ENCODE measurements at places on chromosomes 3 and 15.

DNA sequence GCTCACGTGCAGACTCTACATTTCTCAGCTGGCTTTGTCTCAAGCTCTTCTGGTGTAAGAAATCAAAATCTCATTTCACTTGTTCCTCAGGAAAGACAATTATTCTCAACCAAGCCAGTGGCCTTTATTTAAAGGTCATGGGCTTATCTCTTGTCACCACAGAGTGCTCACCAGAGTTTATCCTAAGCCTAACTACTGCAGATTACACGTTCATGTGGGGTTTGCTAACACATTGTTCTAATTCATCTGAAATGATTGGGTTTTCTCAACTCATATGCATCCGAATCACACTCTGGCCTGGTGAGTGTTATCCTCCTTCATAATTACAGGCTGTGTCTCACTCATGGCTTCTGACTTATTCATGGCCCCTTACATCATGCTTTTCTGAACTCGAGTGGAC lies 83.3 kb upstream of the TSC22D2 start:
- no peak for DNase-seq

- DNase-seq: no peak
Observed at GRCh38 chr15:75089456-75090387, 66.3 kb downstream of the PPCDC start.

DNA sequence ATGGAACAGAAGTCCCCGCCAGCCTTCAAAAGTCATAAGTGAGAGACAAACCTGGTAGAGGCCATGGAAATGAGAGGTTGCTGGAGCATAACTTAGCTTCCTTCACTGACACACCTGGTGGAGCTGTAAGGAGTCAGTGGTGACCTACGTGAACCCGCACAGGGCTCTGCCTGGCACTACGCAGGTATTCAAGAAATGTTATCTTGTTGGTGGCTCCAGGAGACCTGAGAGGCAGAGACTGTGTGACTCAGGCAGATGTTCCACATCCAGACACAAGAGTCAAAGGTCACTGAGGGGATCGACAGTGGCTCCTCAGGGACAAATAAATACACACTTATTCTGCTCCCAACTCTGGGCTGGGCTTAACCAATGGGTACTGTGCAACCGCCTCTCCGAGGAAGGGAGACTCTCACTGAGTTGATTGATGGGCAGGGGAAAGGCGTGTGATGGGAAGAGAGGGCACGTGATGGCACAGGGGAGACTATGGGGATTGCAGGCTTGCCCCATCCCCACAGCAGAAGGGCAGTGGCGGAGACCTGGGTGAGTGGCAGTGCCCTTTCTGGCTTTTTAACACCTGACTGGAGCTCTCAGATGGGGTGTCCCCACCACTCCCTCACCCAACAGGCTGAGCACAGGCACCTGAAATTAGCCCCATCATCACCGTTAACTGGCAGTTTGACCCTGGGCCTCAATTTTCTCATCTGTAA lies 111.7 kb upstream of the SMAD3 start:
- no peak for DNase-seq

GRCh38 chr3:127034195-127034989 lies 51.5 kb downstream of the PLXNA1 start:
- DNase-seq: no peak

DNA sequence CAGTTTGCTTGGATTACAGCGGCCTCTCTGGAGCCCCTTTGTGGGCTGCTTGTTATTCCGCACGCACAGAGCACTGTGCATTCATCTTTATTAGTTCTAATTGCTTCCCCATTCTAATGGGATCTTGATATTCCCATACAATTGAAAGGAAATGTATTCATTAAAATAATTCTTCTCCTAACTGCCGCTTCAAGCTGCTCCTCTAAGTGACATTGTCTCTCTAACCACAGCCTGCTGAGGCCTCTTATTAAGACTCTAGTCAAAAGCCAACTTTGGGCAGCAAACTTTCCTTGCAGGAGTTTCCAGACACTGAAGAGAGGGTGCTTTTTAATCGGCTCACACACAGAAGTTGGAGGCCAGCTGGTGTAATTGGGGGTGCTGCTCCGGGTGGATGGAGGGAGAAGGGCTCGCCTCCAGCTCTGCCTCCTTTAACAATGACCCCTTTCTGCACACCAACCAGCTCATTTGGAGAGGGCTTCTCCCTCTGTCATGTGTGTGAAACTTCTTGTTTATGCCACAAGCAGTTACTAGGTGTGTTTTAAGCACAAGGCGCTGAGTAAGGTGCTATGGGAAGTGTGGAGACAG lies 5.6 kb upstream of the MAGEF1 start:
- no peak for DNase-seq

GRCh38 chr3:130423064-130423463 lies 77.6 kb downstream of the COL6A5 start:
- no peak for DNase-seq

GRCh38 chr3:17155951-17156350 lies 271.2 kb downstream of the PLCL2 start:
- DNase-seq: no peak

DNA sequence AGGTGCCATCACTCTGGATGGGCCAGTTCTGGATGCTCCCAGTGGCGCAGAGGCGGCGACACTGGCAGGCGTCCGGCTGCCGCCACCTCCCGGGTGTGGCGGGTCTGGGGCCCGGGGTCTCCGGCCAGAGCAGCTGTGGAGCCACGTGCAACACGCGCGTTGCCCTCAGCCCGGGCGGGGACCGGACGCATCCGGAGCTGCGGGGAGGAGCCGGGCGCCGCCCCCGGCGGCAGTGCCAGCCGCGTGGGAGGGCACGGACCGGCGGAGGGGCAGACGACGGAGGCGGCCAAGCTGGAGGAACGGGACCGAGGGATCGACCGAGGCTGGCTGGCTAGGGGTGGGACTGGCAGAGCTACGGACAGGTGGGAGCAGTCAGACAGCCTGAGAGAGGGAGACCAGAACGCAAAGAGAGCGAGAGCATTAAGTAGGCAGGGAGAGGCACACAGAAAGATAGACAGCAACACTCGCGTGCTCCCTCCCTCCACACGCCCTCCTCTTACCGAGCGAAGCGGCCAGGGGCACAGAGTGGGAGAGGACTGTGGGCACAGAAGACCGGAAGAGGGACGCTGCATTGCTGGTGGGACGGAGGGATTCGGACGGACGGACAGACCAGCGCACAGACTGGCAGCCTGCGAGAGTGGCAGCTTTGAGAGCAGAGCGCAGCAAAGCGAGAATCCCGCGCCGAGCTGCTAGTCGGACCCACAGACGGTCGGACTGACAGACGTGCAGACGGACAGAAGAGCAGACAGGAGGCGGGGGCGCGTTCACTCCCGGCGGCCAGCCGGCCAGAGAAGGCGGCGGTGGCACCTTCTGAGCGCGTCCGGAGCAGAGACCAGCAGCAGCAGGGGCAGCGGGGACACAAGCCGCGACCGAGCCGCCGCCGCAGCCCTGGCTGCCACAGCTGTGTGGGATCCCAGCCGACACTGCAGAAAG lies at the start of gene ARPP21:
ARPP21 (plus strand) TSS at position 272 of the 933 bp plus-strand sequence. CDS start 42,227 bp downstream, outside the sequence.
- no peak for DNase-seq

- DNase-seq: no peak
Observed at GRCh38 chr3:158768881-158769543, 32.8 kb upstream of the MFSD1 start.

- DNase-seq: no peak
Observed at GRCh38 chr15:61634837-61635236, 405.7 kb upstream of the RORA start.

GRCh38 chr3:25567388-25567787 lies 97.3 kb downstream of the TOP2B start:
- DNase-seq: no peak

- DNase-seq: no peak
Observed at GRCh38 chr3:21067031-21067813, 683.8 kb downstream of the ZNF385D start.

- DNase-seq: no peak
Observed at GRCh38 chr3:100879195-100879810, 113.9 kb downstream of the ABI3BP start.

DNA sequence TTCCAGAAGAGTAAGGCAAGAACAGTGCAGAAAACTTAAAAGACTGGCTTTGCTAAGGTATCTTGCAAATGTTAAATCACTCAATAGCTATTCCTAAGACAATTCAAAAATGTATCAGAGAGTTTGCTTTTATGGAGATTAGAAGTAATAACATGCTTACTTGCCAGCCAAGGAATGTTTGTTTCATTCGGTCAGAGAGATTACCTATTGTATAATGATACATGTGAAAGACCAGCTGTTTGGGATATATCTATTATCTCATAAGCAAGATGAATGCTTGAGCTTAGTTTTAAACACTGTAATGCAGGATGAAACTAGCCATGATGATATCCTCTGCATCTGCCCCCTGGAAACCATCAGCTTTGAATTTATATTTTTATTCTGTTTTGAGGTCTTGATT lies 70.7 kb downstream of the MAP2K5 start:
- DNase-seq: no peak

DNA sequence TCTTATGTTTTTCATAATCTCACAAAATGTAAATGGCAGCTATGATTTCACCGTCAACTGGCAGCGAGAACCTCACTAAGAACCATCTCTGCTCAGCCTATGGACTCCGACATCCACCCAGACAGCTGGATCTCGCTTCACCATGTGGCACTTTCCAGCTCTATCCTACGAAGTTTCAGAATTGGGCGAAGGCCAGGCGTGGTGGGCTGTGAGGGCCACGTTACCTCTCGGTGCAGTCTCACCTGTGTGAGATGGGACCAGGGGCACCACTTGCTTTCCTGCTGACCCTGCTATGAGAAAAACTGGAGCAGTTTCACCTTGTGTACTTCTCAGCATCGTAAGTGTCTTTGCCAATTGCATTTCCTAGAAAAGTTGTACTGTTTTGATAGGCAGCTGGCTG lies 32.3 kb downstream of the CHDH start:
- no peak for DNase-seq

DNA sequence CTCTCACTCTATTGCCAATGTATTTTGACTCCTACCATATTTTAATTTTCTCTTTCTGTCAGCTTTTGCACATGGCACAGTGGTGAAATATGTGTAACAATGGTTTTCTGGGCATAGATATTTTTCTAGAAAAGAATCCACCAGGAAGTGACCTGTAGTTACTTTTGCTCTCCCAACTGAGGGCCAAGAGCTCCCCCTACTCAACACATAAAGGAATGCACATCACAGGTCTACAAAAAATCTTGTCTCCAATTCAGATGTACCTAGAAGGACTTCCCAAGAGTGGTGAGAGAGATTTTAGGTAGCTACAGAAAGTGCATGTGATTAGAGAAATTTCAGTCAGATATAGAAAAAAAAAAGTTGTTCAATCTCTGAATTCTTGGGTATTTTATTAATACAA lies 15.6 kb downstream of the CPA3 start:
- no peak for DNase-seq

GRCh38 chr3:8764528-8764927 lies 4.9 kb downstream of the OXTR start:
- DNase-seq: no peak

DNA sequence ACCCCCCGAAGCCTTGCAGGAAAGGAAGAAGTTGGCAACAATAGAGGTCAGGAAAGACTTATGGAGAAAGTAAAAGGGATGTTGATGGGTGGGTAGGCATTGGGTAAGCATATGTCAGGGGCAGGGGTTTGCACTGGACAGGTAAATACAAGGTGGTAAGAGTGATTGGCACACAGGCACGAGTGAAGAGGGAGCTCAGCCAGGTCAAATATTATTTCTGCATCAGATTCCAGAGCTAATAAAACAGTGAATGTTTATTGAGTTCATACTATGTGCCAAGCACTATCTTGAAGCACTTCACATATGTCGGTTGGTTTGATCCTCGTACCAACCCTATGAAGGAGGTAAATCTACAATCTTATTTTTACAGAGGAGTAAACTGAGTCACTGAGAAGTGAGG lies 6.6 kb downstream of the CLSTN2 start:
- DNase-seq: no peak

DNA sequence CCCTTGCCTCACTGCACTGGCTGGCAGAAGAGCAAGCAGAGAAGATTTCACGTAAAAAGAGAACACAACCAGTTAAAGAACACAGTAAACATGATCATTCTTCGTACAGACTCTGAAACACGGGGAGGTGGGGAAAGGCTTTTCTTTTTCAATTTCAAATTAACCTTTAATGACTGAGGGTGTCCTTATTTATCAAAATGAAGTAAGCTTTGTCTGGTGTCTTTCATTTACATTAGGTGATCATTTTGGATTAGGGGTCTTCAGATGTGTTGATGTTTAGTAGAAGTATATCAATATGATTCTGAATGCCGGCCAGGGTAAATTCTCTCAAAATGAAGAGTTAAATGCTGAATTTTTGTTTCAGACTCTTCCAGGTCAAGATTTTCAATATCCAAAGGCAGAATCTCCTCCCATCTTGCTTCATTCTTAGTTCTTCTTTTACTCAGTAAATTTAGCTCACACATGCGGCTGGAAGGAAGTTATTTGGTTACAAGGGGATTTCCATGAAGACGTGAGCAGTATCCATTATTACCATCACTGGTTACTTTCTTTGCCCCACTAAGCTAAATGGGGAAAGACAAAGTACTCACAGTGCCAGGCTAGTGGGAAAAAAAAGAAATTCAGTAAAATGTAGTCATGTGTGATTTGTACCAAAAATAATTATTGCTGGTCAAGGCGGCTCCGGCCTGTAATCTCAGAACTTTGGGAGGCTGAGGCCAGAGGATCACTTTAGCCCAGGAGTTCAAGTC lies 272.2 kb upstream of the NR2F2 start:
- DNase-seq: no peak

DNA sequence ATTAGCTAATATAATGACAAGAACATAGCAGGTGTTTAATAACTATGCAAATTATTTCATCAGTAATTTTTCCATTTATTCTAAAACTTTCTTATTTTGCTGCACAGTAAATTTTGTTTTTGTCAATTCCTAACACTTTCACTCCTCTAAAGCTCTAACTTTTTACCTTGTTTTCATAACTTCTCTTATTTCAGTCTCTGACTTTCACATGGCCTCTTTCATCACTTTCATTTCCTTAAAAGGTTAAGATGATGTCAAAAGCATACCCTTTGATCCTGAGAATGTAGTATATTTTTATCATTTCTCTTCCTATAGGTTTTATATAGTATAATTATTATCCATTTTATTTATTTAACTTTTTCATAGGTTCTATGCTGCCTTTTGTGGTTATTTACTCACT lies 1325.8 kb upstream of the ALCAM start:
- DNase-seq: no peak

DNA sequence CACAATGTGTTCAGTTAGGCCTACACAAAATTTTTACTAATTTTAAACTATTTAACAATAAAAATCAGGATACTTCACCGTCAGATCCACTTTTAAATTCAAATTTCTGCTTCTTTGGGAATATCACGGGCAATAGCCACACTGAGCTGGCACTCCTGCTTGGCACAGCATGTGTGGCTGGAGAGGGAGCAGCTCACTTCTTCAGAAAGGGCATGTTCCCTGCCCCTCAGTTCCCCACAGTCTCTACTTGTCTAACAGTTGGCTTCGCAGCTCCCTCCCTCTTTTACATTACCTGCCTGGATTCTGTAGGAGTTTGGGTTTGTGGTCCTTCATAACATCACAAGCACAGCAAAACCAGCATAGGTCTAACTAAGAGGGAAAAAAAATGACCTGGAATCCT lies 76.0 kb upstream of the TRIM42 start:
- no peak for DNase-seq

DNA sequence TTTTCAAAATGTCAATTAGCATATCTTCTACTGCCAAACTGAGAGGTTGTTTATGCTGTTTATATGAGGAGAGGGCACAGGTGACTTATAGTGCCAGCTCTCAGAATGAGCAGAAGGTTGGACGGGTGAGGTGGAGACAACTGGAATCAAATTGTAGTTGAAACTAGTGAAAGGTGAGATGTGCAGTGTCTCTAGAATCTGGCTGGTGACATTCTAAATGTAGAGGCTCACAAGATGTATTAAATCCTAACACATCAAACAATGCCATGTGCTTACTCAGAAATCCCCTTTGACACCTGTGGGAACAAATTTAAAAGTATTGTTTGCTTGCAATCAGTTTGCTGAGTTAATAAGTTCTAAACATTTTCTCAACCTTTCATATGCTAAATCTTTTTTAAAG lies 40.8 kb downstream of the CRYBG3 start:
- no peak for DNase-seq
